Stimulated activated CD4-positive, alpha-beta T cell treated with anti-CD3 and anti-CD28 coated beads, Interleukin-15, amount 100 ng/mL, for 1 hour (primary cell): ENCODE measurements at places on chromosomes 5 and 9.

- no peak for DNase-seq
These were observed 22.7 kb upstream of the CLK4 start for GRCh38 chr5:178649580-178649979.

DNA sequence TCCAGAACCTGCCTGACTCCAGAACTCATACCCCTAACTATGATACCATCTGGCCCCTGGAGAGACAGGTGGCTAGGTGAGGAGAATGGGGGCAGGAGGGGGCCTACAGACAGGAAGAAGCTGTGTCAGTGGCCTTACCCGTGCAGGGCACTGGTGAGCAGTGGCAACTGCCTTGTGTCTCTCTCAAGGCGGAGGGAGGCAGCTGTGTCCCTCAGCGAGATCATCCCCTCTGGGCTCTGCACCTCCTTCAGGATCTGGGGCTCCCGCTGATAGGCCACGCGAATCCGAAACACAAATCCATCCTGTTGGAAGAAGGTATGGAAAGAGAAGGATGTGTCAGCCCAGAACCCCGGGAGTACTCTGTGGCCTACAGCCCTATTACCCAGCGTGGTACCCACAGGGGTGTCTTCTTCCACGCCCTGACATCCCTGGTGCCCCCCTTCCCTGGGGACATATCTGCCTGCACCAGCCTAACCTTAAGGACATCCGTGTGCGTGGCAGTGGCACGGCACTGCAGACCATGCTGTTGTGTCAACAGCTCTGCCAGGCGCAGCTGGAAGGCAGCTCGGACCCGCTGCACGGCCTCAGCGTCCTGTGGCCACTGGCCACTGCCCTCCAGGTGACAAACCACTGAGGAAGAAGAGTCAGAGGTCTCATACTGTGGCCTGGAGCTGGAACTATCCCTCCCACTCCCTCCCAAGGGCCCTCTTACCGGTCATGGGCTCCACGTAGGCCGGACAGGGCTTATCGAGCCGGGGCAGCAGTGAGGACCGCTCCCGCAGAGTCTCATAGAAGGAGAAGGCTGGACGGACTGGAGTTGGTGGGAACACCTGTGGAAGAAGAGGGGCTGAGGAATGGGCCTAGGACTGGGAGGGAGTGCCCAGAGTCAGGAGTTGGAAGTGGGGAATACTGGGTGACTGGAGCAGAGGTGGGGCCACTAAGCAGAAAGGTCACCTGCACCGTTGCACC is 7.8 kb downstream of the NOL6 start:
- DNase-seq: no peak

GRCh38 chr5:179609834-179610108 is 13.7 kb downstream of the HNRNPH1 start:
- DNase-seq: no peak

DNA sequence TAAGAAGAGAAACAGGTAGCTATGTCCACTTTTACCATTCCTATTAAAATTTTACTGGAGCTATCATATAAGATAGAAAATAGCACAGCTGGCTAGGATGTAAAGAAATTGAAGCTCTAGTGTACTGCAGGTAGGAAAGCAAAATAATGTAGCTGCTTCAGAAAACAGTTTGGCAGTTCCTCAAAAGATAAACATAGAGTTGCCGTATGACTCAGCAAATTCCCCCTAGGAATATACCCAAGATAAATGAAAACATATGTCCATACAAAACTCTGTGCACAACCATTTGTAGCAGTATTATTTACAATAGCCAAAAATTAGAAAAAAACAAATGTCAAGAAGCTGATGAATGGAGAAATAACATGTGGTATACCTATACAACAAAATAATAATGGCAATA is 64.6 kb upstream of the SHISAL2B start:
- DNase-seq: no peak

DNA sequence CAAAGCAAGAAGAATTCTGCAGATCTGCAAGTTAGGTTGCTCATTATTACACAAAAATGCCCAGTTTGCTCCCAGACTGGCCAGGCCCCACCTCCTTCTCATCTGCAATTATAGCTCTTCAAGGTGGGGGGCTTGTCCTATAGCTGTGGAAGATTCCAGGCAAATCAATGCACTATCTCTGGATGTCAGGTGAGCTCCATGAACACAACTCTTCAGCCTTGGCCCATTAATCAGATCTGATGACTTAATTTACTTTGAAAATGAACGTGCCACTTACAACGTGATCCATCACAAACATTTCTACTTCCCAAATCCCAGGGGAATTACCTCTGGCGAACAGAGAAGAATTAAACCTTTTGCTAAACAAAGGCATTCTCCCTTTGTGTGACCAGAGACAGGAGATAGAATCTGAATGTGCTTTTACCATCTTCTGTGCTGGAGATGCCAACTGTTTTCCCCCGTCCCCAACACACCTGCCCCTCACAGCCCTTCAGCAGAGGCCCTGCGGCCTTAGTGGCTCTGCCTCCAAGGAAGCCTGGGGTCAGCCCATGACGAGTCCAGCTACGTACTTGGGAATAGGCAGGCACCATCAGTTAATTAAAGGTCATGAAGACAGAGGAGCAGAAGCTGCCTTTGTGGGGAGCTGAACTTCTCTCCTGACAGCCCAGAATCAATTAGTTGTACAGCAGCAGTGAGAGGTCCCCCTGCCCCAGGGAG is 60.5 kb downstream of the SNX18 start:
- no peak for DNase-seq

DNA sequence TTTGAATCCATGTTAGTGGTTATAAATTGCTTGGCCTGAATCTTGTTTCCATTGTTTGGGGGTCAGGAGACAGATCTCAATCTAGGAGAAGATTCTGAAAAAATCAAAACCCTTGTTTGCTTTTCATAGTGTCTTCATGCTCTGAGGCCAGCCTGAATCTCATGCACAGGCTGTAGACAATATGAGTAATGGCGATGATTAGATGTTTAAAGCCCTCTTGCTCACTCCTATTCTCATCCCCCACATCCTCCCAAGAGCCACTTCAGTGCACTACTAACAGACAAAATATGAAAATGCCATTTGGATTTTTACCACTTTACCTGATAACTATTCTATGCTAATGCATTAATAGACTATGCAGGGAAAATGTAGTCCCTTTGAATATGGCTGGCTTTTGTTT is 129.4 kb downstream of the NUDT12 start:
- DNase-seq: no peak
